ENCODE measurements at places on chromosomes 3 and 15.

GRCh38 chr3:51961602-51962569, 5.4 kb downstream of the PCBP4 start:
- no peak for DNase-seq

GRCh38 chr3:151166161-151166560, 36.9 kb downstream of the GPR171 start:
- DNase-seq, result no peak

DNA sequence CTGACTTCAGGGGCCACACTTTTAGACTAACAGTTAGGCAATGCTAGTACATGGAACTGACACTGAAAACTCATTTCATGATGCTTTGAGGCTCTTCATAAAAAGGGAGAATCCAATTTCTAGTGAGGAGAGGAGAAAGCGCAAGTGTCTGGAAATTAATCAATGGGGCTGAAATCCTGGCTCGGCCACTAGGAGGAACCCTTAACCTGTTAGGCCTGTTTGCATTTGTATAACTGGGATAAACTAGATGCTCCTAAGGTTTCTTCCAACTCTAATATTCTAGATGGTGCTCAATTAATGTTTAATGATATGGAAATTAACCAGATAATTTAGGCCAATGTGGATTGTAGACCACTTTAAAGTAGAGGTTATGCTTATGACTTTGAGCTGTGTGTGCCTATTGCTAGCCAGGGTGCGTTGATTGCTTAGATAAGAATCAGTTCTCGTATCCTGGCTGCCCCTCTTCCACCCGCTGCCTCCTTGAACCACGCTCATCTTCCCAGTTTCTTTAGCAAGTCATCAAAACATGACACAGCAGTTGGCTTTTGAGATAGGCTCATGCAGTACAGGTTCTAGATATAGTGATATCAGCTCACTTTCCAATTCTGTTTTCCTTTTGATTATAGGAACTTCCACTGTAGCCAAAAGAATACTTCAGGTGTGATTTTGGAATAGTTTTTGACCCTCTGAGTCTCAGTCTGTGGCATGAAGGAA, 16.8 kb upstream of the CRBN start:
- no peak for DNase-seq

GRCh38 chr3:106172780-106173179, 304.0 kb upstream of the CBLB start:
- no peak for DNase-seq

- DNase-seq, result no peak
These were observed 314.5 kb downstream of the TLE3 start for GRCh38 chr15:69783211-69783610.

DNA sequence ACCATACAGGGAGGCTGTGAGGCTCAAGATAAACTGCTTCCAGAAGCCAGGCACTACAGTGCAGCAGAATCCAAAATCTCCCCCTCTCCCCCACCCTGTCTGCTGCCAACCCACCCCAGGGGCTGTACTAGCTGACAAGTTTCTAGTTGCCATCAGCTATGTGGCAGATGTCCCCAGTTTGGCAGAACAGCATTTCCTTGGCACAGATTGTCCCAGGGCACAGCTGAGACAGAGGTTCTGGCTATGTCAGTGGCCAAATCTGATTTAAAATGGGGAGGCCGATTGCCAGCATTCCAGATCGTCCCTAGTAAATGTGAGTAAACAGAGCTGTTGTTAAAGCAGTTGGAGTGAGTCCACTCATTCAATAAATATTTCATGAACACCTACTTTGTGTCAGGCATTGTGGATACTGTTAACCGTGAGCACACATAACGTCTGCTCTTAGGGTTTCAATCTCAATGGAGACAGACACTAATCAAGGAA, 28.0 kb upstream of the CCDC174 start:
- DNase-seq, result no peak

GRCh38 chr3:40939030-40939740, 260.1 kb upstream of the CTNNB1 start:
- no peak for DNase-seq

- DNase-seq, result no peak
These were observed 59.3 kb downstream of the TSC22D2 start for GRCh38 chr3:150467381-150467780.

DNA sequence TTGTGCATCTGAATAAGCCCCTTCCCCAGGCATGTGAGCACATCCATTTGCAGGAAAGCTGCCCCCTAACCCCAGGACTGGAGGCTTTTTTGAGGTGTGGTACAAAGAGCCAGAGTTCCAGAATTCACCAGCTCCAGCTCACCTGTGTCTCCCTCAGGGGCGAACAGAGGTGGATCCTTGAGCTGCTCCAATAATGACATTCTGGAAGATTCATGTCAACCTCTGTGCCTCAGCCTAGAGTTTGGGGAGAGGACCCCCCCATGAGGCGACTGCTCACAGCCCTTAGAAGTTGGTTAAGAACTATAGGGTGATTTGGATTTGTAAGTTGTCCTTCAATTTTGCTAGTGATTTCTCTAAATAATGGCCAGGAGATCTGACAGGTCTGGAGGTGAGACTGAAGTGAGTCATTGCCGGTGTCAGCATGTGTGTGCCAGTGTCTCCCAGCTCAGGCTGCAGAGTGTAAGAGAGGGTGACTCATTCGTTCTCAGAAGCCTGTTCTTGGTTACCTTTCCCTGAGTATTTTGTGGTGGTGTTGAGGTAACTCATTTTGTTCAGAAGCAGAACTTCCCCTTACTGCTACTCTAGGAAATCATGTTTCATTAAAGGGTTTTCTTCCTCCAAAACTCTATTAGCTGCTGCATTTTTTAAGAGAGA, 136.9 kb upstream of the TOPAZ1 start:
- no peak for DNase-seq

DNA sequence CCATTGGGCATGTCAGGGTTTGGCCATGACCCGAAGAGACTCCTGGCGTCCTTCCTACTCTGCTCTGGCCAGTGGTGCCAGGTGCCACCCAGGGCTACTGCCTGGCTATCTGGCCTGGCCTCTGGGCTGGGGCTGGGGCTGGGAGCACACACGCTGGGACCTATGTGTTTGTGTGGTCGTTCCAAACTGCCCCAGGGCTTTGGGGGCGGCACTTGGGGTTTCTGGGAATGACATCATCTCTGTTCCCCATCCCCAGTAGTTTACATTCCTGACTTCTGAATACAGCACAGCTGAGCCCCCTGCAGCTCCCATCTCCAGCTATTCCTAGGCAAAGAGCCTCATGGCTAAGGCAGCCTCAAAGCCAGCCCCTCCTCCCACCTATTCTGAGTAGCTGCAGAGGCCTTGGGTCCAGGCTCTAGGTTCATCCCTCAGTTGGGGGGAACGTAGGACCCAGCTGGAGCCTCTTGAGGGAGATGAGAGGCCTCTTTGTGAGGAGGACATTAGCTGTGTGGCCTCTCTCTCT, 24.3 kb downstream of the PLEKHO2 start:
- DNase-seq, result no peak

DNA sequence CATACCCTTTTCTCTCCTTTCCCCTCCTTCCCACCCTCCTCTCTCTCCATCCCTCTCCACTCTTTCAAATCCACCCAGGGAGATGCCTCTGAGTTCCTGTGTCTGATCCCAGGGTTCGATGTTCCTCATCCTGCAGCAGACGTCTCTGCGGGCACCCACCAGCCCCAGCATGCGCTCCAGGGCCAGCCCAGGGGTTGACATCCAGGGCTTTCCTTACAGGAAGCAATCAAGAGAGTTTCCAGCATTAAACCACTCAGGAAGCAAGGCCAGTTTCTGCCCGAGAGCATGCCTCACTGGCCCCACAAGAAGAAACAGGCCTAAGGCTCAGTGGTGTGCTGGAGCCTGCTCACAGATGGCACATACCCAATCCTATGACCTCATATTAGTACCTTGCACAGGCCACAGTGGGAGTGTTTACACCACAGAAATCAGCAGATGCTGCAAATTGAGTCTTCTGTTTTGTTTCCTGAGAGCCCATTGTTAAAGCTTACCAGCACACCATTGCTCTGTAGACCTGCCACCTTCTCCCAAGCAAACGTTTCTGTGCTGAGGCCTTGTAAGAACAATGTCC, 13.2 kb downstream of the SLC6A1 start:
- DNase-seq, result no peak

- DNase-seq, result no peak
These were observed 147.3 kb upstream of the TRIM42 start for GRCh38 chr3:140530603-140531002.

GRCh38 chr15:47516558-47516957, 200.7 kb upstream of the SEMA6D start:
- DNase-seq, result no peak

DNA sequence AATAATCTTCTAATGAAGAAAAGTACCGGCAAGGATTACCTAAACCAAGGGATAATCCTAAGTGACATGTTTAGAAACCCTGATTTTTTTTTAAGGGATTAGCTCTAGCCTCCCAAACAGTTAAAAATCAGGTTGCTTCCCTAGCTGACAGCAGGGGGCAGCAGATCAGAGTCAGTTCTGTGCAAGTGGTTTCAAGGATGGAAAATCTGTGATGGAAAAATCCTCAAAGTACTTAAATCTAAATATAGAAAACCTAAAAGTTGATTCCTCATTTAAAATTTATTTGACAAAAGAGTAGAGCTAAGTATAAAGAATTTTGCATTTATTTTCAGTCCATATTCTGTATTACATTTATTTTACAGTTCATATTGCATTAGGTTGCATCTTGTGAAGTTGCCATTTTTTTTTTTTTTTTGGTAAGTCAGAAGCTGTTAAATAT, 107.6 kb downstream of the PEX5L start:
- no peak for DNase-seq

- DNase-seq, result no peak
These were observed 114.7 kb upstream of the LINGO1 start for GRCh38 chr15:77747175-77748077.

DNA sequence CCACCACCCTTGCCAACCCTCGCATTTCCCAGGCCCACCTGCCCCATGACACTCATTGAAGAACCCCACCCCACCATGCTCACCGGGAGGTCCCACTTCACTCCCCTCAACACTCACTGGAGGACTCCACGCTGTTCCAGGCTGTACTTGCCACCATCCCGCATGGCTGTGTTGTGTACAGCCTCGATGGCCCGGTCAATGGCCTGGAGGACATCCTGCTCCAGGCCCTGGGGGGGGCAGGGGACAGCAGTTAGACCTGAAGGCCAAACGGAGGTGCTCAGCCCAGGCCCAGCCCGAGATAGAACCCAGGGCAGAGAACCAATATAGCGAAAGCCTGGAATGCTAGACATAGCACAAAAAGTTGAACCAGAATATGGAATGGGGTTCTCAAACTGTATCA, 2.9 kb downstream of the NCKIPSD start:
- no peak for DNase-seq

DNA sequence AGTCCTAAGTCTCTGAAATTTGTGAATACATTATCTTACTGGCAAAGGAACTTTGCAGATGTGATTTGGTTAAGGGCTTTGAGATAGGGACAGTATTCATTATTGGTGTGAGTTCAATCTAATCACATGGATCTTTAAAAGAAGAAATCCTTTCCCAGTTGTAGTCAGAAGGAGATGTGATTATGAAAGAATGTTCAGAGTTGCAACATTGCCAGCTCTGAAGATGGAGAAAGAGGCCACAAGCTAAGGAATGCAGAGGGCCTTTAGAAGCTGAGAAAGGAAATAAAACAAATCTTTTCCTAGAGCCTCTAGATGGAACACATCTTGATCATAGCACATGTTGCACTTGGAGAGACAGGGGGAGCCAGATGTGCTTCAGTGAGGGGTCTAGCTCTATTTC, 27.7 kb upstream of the SIAH2 start:
- no peak for DNase-seq

GRCh38 chr15:97686324-97686723, 274.2 kb upstream of the ARRDC4 start:
- no peak for DNase-seq

- no peak for DNase-seq
These were observed 67.8 kb downstream of the BDH1 start for GRCh38 chr3:197487911-197488391.

GRCh38 chr15:82843566-82843965, 34.1 kb downstream of the WHAMM start:
- DNase-seq, result no peak
